Spleen (tissue), 13 donors: ENCODE measurements at places on chromosomes 3 and 15.

DNA sequence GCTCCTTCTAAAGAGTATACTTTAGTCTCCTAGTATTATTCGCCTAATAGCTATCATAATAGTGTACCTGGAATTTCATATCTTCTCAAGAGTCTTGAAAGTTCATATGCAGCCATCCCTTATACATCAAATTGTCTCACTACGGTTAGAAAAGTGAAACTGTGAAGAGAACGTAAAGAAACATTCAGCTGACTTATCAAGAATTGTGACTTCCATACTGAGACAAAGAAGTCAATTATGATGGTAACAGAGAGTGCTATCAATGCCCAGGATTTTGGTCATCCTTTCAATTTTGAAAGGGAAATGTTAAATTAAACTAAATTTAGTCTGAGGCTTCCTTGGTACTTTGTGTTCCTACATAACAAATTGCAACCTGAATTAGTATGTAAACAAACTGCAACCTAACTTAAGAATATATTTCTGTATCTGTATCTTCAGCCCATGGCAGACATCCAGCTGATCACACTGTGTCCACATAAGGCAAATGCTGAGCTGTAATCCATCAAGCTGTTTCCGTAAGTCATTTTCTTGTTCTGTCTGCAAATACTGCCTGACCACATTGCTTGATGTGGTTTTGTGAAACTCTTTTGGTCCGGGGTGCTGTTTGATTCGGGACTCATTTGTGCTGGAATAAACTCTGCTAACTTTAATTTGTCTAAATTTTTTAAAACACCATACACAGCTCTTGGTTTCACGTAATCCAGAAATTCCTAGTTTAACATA is 469.6 kb downstream of the SI start:
- DNase-seq: no peak

DNA sequence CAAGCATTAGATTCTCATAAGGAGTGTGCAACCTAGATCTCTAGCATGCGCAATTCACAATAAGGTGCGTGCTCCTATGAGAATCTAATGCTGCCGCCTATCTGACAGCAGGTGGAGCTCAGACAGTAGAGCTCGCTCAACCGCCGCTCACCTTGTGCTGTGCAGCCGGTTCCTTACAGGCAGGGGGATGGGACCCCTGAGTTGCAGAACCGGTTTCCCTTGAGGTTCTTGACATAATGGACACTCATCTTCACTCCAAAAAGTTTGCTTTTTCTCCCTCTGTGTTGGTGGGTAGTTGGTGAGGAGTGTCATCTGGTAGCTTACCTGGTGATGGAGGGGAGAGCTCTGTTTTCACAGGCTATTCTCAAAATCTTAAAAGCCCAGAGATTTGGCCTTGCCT is 324.0 kb upstream of the TBL1XR1 start:
- DNase-seq: no peak

GRCh38 chr15:100671858-100672543 is 69.6 kb downstream of the ASB7 start:
- DNase-seq: peak; percentile 32

GRCh38 chr3:108661699-108662098 is 72.2 kb downstream of the DZIP3 start:
- DNase-seq: no peak

DNA sequence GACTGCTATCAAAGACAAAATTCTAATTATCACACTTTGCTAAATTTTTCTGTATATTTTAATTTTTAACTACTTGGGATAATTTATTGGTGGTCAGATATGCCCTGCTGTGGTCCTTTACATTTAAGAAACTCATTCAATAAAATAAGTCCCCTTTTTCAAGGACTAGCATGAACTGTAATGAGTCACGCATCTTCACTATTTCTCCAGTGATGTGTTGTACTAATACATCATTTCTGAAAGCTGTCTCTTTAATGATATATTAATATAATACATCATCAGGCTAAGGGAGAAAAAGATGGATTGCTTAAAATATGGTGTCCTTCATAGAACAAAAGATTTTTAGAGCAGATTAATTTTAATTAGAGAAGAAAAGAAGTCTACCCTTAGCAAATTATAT is 901.4 kb downstream of the DIPK2A start:
- no peak for DNase-seq

DNA sequence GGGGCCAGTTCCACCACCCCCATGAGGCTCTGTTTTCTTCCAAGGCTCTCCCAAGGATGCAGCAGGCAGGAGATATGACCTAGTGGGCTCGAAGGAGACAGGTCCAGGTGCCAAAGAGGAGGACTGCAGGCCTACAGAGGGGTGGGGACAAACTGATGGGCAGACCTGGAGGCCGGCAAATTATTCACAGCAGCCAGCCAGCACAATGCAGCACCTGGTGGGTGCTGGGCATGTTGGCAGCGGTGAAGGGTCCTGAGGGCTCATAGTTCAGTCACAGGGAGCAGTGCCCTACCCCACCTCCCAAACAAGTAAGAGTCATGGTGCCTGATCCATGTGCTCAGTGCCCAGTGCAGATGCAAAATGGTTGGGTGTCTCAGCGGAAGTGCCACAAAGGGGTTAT is 171.7 kb downstream of the ABHD5 start:
- peak; percentile 49 for DNase-seq

- DNase-seq: no peak
Measured at GRCh38 chr15:50549326-50549725, 2.9 kb upstream of the USP50 start.

GRCh38 chr3:122513386-122514122 is 1.2 kb downstream of the KPNA1 start:
- no peak for DNase-seq

DNA sequence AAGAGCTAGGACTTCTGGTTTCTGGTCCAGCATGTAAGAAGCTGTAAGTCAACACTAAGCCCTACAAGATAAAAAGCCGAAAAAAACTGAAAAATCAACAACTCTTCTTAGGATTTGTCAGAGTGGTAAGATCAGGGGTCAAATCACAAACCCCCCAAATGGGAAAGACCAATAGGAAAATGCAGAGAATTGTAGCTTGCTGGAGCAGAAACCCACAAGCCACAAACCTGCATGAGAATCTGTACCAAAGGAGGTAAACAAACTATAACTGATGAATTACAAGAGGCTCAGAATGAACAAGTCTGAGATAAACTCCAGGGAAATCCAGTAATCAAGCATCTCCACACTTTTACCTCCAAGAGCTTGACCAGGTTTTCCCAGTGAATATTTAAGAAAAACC is 36.0 kb downstream of the RFX7 start:
- DNase-seq: no peak

- DNase-seq: no peak
Measured at GRCh38 chr3:59256230-59256629, 206.4 kb upstream of the CFAP20DC start.

- peak; percentile 53 for DNase-seq
Measured at GRCh38 chr15:101327147-101327740, 32.2 kb upstream of the SNRPA1 start.

DNA sequence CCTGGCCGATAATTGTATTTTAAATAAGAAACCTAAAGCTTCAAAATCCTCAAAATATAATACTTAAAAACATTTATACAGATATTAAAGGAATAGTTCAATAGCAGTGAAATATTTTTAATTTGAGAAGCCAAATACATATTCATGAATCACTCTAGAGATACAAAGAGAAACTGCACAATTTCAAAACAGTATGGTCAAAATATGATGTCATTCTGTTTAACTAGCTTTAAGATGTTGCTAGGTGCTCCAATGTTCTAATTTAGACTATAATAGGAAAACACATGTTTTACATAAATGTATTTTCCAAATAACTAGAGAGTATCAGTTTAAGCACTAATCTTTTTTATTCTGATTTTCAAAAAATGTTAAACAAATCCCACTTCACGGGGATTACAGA is 10.3 kb upstream of the NRROS start:
- no peak for DNase-seq

DNA sequence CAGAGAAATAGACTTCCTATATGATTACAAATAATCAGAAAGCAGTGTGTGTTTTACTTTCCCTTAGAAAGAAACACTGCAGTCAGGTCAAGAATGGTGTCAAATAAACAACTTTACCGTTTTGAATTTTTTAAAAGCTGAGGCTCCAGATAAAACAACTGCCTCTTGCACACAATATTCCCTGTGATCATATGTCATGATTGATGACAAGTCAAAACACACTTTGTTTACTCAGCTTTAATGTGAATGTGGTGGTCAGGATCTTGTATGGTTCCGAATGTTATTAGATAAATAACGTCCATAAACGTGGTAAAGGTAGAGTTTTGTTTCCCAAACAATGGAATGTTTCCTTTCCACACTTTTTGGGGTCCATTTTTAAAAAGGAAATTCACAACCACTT is 428.4 kb upstream of the MDFIC2 start:
- DNase-seq: no peak

- no peak for DNase-seq
Measured at GRCh38 chr15:87702270-87702669, 554.3 kb downstream of the NTRK3 start.

DNA sequence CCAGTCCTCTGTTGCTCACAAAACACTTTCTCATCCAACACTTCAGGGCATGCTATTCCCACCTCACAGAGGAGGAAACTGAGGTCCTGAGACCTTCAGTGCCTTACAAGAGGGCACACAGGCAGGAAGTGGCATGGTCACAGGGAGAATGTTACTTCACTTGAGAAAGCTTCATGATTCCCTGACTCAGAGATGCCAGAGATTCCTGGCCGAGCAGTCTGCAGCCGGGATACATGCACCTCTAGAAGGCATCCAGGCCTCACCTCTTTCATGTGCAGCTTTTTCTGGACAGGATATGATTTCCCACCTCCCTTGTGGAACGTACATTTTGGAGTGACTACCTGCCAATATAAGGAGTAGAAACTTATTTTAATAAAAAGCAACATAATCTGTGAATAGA is 2.8 kb upstream of the SST start:
- no peak for DNase-seq

- DNase-seq: no peak
Measured at GRCh38 chr3:89957451-89957850, 850.0 kb downstream of the EPHA3 start.

- DNase-seq: no peak
Measured at GRCh38 chr3:185696039-185696438, 109.9 kb downstream of the SENP2 start.

DNA sequence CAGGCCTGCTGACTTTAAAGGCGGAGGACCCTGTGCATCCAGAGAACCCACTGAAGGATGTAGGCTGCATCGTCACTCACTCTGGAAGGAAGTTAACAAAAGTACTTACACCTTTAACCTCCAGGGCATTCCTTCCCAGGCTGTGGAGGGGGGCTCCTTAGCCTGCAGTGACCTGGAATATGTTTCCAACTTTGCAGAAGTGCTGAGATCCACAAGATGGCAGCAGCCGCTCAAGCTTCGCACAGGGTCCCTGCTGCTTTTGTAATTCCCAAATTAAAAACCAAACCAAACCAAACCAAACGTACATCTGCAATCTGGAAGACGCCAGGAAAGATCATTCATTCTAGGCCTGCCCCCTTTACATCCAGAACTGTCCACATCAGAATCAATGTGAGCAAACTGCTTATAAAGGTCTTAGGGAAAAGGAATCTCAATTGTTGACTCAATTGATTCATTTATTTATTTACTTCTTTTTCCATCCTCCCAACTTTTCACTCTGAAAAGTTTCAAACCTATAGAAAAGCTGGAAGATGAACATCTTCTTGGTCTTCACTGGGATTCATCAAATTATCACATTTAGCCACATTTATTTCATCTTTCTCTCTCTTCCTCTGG is 70.5 kb upstream of the KLHL25 start:
- no peak for DNase-seq

- DNase-seq: no peak
Measured at GRCh38 chr3:10459954-10460754, 45.2 kb downstream of the ATP2B2 start.

GRCh38 chr3:196169836-196170240 is 41.4 kb downstream of the ZDHHC19 start:
- DNase-seq: peak; percentile 73

- no peak for DNase-seq
Measured at GRCh38 chr3:174938102-174938501, 79.0 kb downstream of the NAALADL2 start.

DNA sequence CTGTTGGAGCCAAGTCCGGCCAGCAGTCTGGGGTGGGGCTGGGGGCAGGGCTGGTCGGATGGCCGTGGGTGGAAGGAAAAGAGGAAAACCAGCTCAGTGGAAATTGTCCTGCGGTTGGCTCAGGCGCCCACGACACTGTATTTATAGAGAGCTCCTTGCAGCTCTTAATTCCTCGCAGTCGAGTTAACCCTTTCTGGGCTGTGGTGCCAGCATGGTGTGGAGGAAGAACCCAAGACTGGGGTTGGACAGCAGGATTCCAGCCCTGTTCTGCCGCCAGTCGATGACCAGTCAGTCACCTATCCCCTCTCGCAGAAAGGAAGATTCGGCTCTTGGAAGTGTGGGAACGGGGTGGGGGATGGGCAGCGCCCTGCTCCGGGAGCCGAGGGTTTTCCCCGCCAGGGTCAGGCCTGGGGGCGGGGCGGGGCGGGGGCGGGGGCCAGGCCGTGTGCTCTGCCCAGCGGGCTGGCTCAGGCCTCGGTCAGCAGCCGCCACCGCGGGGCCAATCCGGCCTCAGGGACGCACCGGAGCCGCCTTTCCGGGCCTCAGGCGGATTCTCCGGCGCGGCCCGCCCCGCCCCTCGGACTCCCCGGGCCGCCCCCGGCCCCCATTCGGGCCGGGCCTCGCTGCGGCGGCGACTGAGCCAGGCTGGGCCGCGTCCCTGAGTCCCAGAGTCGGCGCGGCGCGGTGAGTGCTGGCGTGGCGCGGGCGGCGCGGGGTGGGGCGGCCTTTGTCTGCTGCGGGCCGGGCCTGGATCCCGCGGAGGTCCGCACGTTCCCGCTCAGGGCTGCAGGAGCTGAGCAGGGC is at the start of gene CD276:
CD276 (plus strand) TSS at position 607 of the 804 bp plus-strand sequence. CDS start 15,257 bp downstream, outside the sequence.
- DNase-seq: peak; percentile 82

- no peak for DNase-seq
Measured at GRCh38 chr3:42149975-42150374, 58.8 kb downstream of the TRAK1 start.

DNA sequence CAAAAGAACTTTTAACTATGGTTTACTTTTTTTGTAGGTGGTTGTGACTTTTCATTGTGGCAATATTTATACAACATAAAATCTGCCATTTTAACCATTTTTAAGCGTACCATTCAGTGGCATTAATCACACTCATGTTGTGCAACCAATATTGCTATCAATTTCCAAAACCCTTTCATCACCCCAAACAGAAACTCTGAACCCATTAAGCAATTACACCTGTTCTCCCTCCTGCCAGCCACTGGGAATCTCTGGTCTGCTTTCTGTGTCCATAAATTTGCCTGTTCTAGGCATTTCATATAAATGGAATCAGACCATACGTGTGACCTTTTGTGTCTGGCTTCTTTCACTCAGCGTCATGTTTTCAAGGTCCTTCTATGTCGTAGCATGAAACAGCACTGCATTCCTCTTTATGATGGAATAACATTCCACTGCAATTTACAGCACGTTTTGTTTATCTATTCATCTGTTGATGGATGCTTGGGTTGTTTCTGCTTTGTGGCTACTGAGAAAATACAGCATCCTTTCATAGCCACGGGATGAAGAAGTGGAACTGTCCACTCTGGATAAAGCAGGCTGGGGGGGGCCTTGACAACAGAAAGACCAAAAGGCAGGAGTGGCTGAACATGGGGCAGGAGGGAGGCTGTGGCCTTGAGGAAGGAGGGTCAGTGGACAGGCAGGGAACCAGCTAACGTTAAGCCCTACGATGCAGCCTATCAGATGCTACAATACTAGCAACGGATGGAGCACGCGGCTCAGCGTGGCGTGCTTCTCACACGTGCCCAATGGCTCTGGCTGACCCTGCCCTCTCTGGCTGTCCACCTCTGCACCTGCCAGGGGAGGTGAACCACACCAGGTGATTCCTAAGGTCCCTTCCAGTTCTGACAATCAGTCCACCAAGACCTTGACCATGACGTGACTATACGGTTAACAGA is 110.9 kb downstream of the SEC22A start:
- DNase-seq: peak; percentile 45

- DNase-seq: no peak
Measured at GRCh38 chr3:27326202-27326601, 43.0 kb downstream of the NEK10 start.
